ENCODE measurements at places on chromosomes 5 and 9. TPM values are rescaled to one million over a fixed set of nuclear protein-coding genes. Genes with fewer than 3 reads are reported as not detected.

DNA sequence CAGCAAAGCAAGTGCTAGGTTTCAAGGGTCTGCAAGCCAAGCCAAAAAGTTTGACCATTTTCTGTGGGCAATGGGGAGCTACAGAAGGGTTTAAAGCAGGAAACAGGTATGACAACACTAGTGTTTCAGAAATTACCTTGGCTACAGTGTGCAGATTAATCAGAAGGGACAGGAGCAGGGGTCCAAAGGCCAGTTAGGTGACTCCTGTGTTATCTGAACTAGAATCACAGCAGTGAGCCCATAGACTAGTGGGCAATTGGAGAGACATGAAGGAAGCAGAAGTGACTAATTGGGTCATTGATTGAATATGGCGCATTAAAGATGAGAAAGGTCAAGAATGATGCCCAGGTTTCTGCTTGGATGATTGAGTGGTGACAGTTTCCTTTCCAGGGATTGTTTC, 41.4 kb upstream of the TGFBR1 start:
- DNase-seq, result no peak

- DNase-seq, result no peak
These were observed 75.6 kb upstream of the ZSWIM6 start for GRCh38 chr5:61256474-61256873.

DNA sequence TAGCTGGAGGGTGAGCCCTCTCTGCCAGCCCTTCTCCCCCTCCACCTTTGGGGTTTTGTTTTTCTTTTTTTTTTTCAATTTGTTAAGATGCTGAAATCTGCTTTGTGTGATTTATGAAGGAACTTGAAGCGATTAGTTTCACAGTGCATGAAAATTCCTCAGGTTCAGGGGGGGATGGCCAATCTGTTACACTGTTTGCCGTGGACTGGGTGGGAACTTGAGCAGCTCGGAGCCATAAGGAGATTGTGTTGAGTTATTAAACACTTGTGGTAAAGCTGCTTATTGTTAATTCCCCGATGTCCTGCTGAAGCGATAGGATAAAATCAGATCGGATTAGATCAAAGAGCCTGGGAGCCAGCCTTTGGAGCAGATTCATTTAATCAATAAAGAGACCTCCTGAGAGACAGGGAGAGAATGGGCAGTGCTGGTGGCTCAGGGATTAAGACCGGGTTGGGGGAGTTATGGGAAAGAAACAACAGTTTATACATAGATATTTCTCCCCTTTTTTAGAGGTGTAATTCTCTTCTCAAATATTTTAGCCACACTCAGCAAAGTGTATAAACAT, 105.8 kb upstream of the SPATA31D4 start:
- no peak for DNase-seq

The OR13D1 gene
- not detected for total RNA-seq

The MAMDC2 gene
- 3.0 TPM for total RNA-seq

Measured in occipital lobe (tissue), 3 donors.